ENCODE measurements at places on chromosomes 2 and 18. TPM values are rescaled to one million over a fixed set of nuclear protein-coding genes. Genes with fewer than 3 reads are reported as not detected.
A peak's percentile ranks its signal among the peaks of the same experiment; 100 is the strongest.

GRCh38 chr2:25104736-25105135 lies 62.9 kb downstream of the EFR3B start:
- DNase-seq: no peak

GRCh38 chr2:51990684-51991083 lies 958.8 kb upstream of the NRXN1 start:
- no peak for DNase-seq

- peak; percentile 69 for DNase-seq
Measured at GRCh38 chr18:79527656-79528315, 132.1 kb downstream of the NFATC1 start.

AGXT gene
- total RNA-seq: not detected

NEURL3 gene
- not detected for total RNA-seq

GRCh38 chr2:234792621-234793022 lies 159.2 kb upstream of the SH3BP4 start:
- no peak for DNase-seq

PDE11A gene
- total RNA-seq: 0.54 TPM

SUCLG1 gene
- 216 TPM for total RNA-seq

DNA sequence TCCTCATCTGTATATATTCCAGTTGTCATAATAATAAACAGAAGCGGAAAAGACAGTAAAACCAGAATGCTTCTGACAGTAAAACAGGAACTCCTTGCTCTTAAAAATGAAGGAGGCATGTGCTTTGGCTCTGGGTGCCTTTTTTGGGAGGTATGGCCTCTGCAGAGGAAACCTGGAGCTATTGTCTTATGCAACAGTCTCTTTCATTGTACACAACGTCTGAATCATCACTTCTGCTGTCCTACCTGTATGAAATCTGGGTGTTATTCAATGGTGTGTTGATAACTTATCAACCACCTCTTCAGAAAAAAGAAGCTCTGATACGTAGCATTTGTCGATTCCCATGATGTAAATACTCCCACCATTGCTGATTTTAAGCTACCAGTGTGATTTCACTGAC lies 64.8 kb downstream of the CDCA7 start:
- DNase-seq: no peak

DNA sequence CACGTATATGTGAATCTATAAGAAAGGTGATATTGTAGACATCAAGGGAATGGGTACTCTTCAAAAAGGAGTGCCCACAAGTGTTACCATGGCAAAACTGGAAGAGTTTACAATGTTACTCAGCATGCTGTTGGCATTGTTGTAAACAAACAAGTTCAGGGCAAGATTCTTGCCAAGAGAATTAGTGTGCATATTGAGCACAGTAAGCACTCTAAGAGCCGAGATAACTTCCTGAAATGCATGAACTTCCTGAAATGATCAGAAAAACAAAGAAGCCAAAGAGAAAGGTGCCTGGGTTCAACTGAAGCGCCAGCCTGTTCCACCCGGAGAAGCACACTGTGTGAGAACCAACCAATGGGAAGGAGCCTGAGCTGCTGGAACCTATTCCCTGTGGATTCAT lies 101.0 kb downstream of the HS6ST1 start:
- DNase-seq: no peak

- DNase-seq: no peak
Measured at GRCh38 chr2:134247679-134248078, 6.2 kb upstream of the MGAT5 start.

DNA sequence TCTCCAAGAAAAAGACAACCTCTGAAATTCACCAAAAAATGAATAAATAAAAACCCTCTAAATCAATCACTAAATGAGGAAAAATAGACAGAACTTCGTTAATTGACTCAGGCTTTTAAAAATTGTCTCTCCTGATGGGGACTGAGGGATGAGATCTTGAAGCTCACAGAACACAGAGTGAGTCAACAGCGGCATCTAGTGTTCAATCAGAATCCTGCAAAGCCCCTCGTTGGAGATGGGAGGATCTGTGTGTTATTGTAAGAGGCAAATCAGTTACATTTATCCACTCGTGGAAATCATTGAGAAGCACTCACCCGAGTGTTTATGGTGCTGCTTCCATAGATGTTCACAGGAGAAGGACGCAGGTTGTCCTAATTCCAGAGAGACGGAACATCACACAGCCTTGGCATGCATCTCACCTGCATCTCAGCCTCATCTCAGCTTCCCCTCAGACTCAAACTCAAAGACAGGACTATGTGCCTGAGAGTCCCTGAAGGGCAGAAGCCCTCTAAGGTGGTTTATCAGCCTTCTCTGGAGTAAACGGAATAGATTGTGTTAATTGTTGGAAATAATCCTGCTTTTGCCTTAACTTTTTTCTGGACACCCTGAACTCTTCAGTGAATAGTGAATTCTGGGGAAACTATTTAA lies 82.0 kb downstream of the MREG start:
- no peak for DNase-seq

- DNase-seq: no peak
Measured at GRCh38 chr18:13054336-13054735, 63.2 kb downstream of the CEP192 start.

DNA sequence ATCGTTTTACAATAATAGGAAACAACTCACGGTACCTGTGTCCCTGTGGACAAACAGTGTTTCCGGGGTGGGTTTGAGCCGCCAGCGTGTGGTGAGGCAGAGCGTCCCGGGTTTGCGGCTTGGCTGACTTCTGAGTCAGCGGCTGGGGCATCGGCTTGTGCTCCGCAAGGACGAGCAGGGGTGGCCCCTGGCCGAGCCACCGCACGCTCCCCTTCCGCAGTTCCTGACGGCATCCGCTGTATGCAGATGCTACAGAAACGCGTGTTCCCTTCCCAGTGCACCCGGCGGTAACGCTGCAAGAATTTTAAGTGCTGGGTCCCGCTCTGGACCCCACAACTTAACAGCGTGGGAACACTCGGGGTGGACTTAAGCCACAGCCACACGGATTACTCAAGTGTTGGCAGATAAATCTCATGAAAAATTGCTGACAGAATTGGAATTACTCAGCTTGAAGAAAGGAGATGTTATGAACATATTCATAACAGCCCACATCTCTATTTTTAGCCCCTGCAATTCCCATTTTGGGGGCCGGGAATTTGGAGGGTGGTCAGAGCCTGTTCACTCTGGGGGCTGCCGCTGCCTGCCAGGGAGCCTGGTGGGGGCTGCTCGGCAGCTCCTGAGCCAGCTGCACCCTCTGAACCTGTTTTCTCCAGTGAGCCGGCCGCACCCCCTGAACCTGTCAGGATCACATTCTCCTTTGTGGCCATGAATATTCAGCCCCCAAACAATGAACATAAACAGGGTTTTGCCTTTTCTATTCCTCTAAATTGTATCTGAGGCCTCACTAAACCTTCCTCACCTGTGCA lies 12.6 kb upstream of the KCNG2 start:
- no peak for DNase-seq

GRCh38 chr2:157362627-157363026 lies 37.0 kb upstream of the ERMN start:
- DNase-seq: no peak

AKAIN1 gene
- total RNA-seq: not detected

DNA sequence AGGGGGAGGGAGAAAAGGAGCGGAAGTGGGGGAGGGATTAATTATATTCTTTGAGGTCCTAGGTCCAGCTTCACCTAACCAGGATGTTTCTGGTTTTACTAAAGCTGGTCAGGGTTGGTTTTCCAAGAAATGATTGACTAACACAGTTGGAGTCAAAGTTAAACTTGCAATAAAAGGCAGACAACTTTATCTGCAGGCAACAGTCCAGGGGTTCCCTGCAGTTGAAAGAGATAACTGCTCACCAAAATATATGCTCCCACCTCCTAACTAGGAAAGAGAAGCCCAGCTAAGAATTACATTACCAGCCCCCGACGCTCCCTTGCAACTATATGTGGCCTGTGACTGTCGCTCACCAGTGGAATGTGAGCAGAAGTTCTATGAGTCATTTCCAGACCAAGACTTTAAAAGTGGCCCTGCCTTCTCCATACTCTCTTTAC lies 140.0 kb upstream of the PKDCC start:
- DNase-seq: no peak

- no peak for DNase-seq
Measured at GRCh38 chr2:191907091-191907490, 60.2 kb upstream of the CAVIN2 start.

CCDC141 gene
- total RNA-seq: 162 TPM
